ENCODE measurements at places on chromosomes 16 and 17.

GRCh38 chr17:9105068-9105868, 84.0 kb downstream of the NTN1 start:
- no peak for DNase-seq

DNA sequence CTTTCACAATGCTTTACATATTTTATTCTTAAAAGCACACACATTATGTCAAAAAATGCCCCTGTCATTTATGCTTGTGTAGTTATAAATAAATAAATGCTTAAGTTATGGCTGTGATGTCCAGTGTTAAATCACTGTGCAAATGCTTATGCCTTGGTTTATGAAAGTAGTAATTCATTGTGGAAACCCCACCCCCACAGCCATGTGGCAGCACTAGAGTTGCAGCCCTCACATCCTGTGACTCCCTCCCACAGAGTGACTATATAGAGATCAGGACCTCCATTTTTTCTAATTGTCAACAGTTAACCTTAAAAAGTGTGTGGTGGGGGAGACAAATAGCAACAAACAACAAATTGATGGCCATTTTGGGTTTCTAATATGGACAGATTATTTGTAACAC, 2.4 kb downstream of the SKAP1 start:
- no peak for DNase-seq

DNA sequence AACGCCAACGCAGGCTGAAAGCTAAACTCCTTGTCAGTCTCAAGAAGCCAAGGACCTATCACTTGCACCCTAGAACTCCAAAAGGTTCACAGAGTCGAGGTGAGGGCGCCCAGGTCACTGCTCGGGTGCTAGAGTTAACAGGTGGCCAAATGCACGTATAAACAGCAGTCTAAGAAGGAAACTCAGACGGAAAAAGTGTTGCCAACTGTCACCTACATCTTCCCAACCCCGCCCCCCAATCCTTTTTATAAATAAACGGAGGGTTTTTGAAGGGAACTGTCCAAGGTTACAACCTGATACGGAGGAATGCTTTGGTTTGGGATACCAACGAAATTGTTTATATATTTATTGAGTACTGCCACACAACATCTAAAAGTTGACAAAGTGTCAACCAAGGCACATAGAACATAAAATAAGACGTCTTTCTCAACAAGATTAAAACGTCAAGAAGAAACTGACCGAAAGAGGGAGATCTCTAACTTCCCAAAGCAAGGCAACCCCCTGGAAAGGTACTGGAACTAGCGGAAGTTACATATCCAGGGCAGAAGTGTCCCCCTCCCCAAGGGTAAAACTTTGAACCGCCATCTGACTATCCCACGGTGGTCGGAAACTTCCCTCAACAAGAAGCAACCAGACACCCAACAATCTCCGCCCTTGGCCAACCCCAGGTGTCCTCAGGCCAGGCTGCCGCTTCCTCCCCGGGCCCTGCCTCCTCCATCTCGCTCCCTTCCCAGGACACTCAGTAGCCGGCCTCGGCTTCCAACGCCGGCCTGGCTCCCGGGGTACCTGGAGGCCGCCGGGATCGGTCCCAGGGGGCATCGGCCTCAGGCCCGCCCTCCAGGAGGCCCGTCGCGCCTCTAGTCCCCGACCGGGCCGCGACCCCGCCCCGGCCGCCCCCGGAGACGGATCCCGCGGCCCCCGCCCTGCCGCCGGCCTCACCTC, 982 bp downstream of the SPAG9 start:
- DNase-seq, result peak; percentile 44

DNA sequence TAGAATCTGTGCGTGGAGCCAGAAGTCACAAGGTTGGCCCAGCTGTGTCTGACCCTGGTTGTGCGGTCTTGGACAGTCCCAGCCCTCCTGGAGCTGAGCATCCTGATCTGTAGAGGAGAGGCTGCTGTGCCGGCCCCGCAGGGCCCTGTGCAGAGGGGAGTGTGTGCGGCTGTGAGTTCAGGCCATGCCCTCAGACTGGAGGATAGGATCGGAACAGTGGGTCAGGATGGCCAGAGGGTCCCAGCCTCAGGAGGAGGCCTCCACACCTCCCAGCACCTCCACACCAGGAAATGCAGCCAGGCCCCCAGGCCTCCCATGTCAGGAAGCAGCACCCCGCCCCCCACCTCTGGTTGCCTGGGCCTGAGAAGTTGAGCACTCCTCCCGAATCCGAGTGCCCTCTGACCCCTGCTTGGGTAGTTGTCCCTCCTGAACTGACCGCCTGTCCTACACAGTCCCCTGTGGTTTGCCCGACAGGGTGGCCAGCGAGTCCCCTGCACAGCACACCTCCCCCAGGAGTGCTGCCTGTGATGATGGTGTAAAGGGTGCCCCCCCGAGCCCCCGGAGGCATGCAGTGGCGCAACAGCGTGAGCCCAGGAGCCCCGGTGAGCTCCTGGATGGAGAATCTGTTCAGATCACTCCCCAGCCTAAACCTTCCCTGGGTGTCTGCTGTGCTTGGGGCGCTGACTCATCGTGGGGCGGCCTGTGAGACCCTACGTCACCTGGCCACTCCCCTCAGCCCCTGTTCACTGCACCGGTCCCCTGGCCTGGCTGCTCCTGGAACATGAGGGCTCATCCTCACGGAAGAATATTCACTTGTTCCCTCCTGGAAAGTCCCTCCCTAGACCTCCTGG, 285.2 kb downstream of the SEC14L1 start:
- peak; percentile 77 for DNase-seq

DNA sequence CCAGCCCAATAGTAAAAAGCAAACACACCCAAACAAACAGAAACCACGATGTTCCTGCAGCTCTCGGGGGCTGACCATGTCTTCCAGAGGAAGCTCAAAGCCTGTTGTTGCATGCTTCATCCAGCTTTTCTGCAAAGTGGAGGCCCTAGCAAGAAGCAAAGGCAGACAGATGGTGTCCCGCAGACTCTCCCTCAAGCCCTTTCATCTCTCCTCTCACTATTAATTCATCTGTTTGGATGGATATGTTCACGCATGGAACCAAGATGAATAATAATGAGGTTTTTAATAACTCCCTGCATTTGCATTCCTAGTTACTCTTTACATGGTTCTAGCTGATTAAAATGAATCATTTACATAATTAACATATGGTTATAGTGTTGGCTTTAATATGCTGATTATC, 36.6 kb downstream of the RBFOX1 start:
- no peak for DNase-seq

DNA sequence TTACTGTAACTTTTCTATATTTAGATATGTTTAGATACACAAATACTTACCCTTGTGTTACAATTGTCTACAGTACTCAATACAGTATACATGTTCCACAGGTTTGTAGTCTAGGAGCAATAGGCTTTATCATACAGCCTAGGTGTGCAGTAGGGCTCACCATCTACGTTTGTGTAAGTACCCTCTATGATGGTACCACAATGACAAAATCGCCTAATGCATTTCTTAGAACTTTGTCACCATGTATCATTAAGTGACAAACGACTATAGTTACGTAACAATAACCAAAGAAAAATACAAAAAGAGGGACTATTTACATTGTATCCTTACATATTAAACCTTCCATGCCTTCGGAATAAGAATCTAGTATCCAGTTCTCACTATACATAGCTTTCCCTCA, 8.0 kb downstream of the STAT5B start:
- DNase-seq, result no peak

All from fibroblast of pulmonary artery (primary cell).